ENCODE measurements at places on chromosomes 6 and 20.

GRCh38 chr6:20985821-20986220, 451.6 kb downstream of the CDKAL1 start:
- no peak for DNase-seq

DNA sequence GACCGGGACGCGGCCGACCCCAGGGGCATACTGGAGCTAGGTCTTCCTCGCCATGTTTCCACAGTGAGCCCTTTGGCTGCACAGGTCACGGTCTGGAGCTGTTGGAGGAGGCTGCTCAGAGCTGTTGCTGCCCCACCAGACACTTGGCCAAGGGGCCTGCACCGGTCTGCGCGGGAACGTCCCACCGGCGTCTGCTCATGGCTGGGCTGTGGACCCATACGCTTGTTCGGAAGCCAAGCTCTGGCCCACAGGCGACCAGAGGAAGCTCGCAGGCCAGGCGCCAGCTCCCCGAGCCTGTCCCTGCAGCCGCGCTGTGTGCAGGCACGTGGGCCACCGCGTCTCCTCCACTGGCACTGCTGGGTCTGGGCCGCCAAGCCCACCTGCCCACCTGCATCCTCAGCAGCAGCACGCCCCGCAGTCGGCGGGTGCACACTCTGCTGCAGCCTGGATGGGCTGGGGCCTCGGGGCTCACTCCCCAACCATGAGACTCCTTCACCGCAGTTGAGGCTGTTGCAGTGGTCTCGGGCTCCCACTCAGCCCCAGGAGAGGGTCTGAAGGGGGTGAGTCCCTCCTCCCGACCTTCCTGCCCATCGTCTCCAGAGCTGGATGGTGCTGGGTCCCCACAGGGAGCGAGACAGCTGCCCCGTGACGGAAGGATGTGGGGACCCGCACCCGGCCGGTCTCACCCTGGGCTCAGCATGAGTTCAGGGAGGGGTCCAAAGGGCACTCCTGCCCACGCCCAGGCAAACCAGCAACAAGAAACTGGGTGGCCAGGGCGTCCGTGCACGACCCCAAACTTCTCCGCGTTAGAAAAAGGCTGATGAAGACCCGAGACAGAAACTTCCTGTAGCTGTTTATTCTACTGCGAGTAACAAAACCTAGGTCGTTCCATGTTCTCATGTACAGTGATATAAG, 15.5 kb upstream of the TCFL5 start:
- no peak for DNase-seq

- no peak for DNase-seq
These were observed 105.1 kb upstream of the ADGRF1 start for GRCh38 chr6:47147175-47147727.

GRCh38 chr6:34585512-34586061, 29.5 kb upstream of the SPDEF start:
- DNase-seq, result no peak

- no peak for DNase-seq
These were observed 42.6 kb upstream of the ZNFX1 start for GRCh38 chr20:49320460-49320859.

DNA sequence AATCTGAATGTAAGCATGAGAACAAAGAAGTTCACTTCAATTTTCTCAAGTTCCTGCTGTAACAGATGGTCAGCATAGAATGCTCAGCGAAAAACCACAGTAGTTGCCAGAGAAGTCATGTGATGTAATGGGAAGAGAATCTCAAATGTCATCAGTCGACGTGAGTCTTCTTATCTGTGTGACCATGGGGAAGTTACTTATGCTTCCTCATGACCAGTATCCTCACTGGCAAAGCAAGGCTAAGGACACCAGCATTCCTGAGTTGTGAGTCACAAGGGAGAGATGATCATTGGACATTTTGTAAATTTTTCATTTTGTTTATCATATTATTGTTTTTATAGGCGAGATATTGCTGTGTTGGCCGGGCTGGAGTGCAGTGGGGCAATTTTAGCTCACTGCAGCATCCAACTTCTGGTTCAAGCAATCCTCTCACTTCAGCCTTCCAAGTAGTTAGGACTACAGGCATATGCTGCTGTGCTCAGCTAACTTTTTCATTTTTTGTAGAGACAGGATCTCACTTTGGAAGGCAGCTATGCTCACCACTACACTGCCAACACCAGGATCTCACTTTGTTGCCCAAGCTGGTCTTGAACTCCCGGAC, 21.9 kb downstream of the SGK1 start:
- DNase-seq, result no peak

- no peak for DNase-seq
These were observed 789 bp downstream of the PHACTR1 start for GRCh38 chr6:12717356-12717755.

DNA sequence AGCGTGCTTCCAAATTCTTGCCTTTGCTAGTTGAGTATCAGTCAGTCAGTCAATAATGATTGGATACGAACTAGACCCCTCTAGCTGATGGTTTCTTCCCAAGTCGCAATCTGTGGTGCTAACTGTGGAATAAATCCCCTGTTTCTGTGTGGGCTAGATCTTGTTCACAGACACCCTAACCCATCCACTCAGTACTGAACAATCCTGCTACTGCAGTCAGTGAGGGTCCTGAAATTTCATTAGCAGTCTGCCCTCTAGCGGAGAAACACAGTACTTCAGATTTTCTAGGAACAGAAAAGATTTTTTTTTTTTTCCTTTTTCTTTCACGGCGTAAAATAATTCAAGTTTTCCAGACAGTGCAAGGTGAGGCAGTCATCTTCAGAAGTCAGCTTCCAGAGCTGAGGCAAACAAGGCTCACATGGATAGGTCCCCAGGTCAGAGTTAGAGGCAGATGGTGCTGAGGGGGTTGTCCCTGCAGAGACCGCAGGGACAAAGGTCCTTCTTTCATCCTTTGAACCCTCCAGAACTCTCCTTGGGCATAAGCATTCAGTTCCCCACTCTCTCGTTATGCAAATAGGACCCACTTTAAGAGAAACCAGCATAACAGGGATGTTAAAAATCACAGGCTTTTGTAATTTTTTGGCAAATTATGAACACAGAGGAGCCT, 119.6 kb downstream of the SCML4 start:
- peak; percentile 66 for DNase-seq

GRCh38 chr6:32391505-32391904, 15.5 kb downstream of the BTNL2 start:
- DNase-seq, result no peak

- no peak for DNase-seq
These were observed at the start of gene RIMS1 for GRCh38 chr6:71886184-71887005. Gene RIMS1, plus strand, starts transcription at chr6:71886550. Its CDS starts 474 bp downstream, at chr6:71887024.

GRCh38 chr6:66865771-66866170, 1158.7 kb upstream of the EYS start:
- DNase-seq, result no peak

- DNase-seq, result no peak
These were observed 51.3 kb downstream of the ADNP start for GRCh38 chr20:50879649-50880550.

DNA sequence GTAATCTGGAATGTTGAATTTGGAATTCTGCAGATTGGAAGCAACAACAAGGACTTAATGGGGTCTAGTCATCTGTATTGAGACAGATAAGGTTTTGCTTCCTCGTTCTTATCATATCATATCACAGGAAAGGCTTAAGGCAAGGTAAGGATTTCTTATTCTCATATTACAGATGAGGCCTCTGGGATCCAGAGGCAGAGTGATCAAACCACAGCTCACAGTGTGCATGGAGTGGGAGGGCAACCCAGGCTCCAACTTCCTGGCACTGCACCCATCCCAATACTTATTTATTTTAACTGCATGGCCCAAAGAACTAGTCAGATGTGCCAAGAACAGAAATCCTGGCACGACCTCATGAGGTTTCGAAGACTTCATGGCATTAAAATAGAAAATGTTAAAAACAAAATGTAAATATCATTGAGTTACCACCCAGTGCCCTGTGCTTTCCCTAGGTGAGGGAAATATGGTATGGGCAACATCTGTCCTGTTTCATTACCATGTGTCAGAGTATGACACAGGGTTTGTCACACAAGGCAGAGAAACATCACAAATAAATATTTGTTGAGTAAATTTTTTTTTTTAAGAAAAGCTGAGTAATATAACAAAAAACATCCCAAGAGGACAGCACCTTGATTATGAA, 191.9 kb downstream of the ISM1 start:
- DNase-seq, result no peak

- DNase-seq, result no peak
These were observed 73.7 kb upstream of the SLC22A23 start for GRCh38 chr6:3530515-3530914.

GRCh38 chr6:42292004-42292740, 74.5 kb upstream of the MRPS10 start:
- DNase-seq, result peak; percentile 61

DNA sequence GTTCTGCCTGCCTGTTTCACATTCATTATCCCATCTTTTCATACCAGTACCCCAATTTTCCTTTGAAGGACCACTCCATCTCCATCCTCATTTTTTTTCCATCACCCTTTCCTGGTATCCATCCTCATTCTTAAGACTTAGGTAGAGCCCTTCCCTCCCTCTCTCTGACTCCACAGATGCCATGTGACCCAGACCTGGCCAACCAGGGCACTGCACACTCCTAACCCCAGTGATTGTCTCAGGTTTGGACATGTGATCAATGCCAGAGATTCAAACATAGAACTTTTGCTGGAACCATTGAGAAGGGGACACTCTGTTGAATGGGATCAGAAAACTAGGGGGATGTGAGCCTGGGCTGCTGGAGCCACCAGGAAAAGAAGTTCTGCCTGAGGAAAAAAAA, 39.1 kb upstream of the NFATC2 start:
- no peak for DNase-seq

DNA sequence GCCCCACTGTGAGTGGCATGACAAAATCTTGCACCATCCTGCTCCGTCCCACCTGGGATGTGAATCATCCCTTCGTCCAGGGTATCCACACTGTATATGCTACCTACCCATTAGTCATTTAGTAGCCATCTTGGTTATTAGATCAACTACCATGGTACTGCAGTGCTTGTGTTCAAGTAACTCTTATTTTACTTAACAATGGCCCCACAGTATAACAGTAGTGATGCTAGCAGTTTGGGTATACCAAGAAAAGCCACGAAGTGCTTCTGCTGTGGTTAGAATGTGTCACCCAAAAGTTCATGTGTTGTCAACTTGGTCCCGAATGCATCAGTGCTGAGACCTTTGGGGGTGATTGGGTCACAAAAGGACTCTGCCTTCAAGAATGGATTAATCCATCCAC, 11.7 kb downstream of the OSER1 start:
- peak; percentile 22 for DNase-seq

- peak; percentile 36 for DNase-seq
These were observed 4.4 kb downstream of the AMD1 start for GRCh38 chr6:110878751-110879522.

GRCh38 chr6:165031502-165031901, 277.9 kb downstream of the C6orf118 start:
- DNase-seq, result no peak

- no peak for DNase-seq
These were observed 74.9 kb downstream of the BFSP1 start for GRCh38 chr20:17456279-17456678.

- no peak for DNase-seq
These were observed 105.0 kb downstream of the CD109 start for GRCh38 chr6:73800997-73801396.

GRCh38 chr20:15162079-15162647, 824.8 kb upstream of the FLRT3 start:
- no peak for DNase-seq

- no peak for DNase-seq
These were observed 530 bp downstream of the TDP2 start for GRCh38 chr6:24666097-24666640.

DNA sequence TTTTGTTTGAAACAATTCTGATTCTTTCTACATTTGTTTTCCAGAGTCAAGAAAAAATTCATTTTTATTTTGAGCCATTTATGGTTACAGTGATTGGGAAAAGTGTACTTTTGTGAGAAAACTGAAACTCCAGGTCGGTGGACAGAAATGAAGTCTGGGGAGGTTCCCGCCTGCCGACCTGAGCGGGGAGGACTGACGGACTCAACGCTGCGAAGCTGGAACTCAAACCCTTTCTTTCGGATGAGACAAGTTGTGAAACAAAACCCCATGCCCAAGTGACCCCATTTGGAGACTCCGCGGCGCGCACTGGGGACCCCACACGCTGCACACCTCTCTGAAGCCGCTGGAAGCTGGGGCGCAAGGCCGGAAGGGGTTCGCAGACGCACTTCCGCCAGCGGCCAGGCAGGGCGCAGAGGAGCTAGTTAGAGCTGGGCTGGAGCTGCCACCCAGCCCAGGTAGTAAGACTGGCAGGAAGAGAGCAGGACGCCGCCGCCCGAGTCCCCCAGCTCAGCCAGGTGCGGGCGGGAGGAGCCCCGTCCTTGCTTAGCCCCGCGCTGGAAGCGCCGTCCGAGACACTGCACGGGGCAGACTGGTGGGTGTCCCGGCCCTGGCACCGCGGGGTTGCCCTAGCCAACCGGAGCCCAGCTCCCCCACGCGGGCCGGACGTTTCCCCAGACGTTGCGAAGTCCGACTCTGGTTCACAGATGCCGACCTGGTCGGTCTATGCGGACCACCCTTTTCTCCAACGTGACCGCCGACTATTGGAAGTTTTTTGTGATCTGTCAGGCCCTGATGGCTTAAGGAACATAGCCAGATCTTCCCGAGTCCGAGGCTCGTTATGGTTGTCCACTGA, 19.8 kb upstream of the ZSCAN16 start:
- peak; percentile 86 for DNase-seq

DNA sequence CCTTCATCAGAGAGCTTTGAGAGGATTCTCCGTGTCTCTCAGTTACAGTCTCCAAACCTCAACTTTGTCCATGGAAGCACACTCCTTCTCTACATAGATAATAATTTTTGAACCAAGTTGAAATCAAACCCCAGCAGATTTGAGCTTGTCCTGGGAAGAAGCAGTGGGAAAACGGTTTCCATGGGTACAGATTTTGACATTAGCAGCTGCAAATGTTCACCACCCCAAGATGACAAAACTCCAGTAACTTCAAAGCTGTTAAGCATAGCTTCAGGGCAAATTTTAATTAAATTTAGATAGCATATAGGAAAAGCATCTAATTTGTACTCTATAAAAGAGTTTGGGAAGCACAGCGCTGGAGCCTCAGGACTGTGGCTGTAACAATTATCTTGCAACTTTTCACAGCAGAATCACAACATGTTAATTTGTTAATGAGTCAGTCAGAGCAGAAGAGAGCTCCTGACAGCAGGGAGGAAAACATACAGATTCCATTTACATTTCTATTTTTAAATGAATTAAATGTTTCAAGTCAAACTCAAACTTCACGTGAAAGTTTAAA, 240.7 kb downstream of the BMP7 start:
- no peak for DNase-seq

DNA sequence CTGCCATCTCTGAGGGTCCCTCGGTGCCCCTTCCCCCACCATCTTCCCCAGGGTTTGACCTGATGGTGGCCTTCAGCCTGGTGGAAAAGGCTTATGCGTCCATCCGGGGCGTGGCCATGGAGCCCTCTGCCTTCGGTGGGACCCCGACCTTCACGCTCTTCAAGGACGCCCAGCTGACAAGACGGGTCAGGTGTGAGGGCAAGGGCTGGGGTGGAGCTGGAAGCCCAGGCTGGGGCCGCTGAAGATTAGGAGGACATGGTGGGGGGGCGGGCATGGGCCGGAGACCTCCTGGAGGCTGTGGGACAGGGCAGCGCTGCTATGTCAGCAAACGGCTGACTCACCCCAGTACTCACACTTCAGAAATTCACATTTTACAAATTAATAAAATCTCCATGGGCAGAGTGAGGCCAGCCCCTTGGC, 23.5 kb downstream of the COL20A1 start:
- no peak for DNase-seq

Measured in CD8-positive, alpha-beta T cell (primary cell).